ENCODE measurements at places on chromosomes 1 and 21. TPM values are rescaled to one million over a fixed set of nuclear protein-coding genes. Genes with fewer than 3 reads are reported as not detected.
A peak's percentile ranks its signal among the peaks of the same experiment; 100 is the strongest.

DNA sequence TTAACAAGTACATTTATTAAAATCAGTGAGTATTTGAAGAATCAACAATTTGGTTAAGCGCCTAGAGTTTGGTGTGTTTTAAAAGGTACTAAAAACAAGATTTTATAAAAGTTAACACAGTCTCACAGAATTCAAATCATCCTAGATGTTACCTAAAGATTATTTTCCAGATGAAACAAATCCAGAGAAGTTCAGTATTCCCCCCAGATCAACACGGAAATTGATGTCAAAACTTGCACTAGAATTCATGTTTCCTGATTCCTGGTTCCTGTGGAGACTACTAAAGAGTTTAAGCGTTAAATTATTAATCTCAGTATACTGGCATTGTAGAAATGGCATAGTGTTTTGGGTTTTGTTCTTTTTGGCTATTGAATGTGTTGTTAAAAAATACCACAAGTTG lies 1.4 kb downstream of the PTBP2 start:
- no peak for DNase-seq

DNA sequence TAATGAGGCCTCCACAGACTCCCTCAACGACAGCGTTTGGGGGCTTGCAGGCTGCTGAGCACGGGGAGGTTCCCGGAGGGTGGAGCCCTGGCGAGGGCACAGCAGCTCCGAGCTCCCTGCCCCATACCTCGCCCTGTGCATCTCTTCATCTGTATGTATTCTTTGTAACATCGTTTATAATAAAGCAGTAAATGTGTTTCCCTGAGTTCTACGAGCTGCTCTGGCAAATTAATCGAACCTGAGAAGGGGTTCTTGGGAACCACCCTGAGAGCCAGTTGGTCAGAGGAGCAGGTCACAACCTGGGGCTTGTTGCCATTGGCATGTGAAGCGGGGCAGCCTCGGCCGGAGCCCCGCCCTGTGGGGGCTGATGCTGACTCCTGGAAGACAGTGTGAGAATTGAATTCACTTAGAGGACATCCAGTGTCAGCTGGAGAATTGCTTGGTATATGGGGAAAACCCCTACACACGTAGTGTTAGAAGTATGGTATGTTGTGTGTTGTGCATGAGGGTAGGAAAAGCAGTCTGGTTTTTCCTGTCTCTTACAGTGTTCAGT lies 11.5 kb downstream of the SLC37A1 start:
- DNase-seq = peak; percentile 45

DNA sequence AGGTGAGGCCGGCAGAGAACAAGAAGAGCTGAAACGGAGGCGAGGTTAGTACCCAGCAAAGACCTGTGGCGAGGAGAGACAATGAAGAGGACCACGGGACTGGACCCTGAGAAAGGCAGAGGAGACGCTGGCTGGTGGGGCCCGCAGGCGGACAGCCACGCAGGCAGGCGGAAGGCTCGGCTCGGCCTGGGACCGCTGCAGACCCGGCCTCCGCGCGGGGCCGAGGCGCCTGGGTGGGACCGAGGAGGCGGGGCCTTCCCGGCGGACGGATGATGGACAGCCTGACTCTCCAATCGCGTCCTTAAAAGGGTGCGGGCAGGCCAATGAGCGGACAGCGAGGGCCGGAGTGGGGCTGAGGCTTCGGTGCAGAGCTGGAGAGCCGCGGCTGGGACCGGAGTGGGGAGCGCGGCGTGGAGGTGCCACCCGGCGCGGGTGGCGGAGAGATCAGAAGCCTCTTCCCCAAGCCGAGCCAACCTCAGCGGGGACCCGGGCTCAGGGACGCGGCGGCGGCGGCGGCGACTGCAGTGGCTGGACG lies at the start of gene MPZL1:
Gene MPZL1 (plus strand): TSS at position 366 of the 535 bp plus-strand sequence. CDS start 170 bp downstream, outside the sequence.
- DNase-seq = peak; percentile 97

DNA sequence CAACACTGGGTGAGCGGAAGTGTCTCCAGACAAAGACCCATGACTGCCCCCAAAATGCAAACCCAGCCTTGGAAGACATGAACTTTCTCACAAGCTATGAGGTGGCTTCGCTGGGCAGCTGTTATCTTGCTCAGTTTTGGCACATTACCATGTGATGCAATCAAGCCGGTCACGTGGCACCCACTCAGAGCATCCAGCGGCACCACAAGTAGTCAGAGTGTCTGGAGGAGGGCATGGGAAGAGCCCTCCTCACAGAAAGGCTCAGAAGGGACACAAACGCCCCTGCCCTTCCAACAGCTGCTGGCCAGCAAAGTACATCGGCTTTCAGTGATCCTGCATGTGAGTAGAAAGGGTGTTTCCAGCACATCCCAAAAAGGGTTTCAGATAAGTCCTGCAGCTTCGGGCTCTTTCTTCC lies 145.5 kb upstream of the IRF2BP2 start:
- peak; percentile 90 for DNase-seq

GRCh38 chr1:236997882-236998281 lies 6.4 kb downstream of the MT1HL1 start:
- no peak for DNase-seq

DNA sequence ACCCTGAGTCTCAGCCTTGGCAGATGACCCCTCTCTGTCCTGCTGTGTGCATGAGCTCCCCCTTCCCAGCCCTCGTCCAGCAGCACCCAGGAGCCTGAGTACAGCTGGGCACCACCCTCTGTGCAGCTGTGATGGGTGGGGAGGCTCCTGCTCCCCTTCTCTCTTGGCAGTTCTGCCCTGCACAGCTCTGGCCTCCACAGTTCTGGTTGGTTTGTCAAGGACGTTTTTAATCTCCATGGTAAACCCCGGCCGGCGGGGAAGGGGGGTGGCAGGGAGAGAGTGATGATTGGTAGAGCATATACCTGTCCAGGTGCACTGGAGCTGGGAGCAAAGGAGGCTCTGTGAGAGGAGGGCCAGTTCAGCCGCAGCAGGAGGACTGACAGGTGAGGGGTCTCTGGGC lies at the start of gene CLCNKA:
Gene CLCNKA (plus strand): TSS at position 356 of the 400 bp plus-strand sequence. CDS start 584 bp downstream, outside the sequence.
- no peak for DNase-seq

The OR10Z1 gene
- total RNA-seq = not detected

The HSD3B2 gene
- not detected for total RNA-seq

The WNT4 gene
- total RNA-seq = 0.29 TPM
